ENCODE measurements at places on chromosomes 1 and 21.

- DNase-seq, result no peak
These were observed 64.2 kb downstream of the SEC16B start for GRCh38 chr1:177905686-177906085.

GRCh38 chr1:232657426-232658005 lies 27.6 kb upstream of the SIPA1L2 start:
- DNase-seq, result no peak

DNA sequence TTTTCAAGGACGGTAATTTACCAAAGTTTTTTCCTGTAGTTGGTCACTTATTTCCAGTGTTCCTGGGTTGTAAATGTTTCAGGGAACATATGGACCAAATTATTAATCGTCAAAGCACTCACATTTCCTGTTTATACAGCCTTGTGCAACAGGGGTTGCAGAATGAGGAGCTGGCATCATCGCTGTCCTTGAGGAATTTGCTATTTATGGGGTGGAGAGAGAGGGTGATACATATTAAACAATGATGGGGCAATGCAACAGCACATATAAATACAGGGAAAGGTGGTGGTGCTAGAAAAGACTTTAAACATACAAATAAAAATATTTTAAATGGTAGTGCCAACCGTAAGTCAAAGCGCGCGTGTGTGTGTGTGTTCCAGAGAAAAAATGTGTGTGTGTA lies 369.8 kb downstream of the NPHP4 start:
- DNase-seq, result no peak

- no peak for DNase-seq
These were observed 29.6 kb downstream of the IVNS1ABP start for GRCh38 chr1:185287451-185287850.

GRCh38 chr1:185846672-185847444 lies 112.7 kb downstream of the HMCN1 start:
- no peak for DNase-seq

DNA sequence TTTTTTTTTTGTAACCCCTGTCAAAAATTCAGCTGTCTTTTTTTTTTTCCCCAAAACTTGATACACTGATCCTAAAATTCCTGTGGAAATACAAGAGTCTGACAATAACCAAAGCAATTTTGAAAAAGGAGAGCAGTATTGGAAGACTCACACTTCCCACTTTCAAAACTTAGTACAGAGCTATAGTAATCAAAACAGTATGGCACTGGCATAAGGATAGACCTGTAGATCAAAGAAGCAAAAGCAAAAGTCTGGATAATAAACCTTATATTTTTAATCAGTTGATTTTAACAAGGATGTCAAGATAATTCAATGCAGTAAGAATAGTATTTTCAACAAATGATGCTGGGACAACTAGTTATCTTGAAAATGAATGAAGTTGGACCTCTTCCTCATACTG lies 17.3 kb downstream of the FBXO28 start:
- DNase-seq, result no peak

- no peak for DNase-seq
These were observed 78.5 kb upstream of the KAZN start for GRCh38 chr1:14519976-14520375.

DNA sequence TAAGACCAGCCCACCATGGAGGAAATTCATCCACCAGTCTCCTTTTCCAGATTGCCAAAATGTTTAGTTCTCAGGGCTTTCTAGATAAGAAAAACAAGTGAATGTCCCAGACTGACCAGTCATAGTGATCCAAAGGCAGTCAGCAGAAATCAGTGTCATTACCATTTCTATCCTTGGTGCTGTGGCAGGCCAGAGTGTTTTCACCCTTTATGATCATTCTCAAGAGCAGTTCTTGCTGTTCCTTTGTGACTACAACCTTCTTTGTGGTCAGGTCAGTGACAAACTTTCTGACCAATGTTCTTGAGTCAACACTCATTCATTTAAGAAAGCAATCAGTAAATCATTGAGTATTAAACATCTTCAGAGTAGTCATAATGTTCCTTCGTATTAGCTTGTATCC lies 7.3 kb upstream of the DHCR24 start:
- no peak for DNase-seq

- DNase-seq, result no peak
These were observed 108.6 kb upstream of the ERRFI1 start for GRCh38 chr1:8134546-8135235.

- no peak for DNase-seq
These were observed 498 bp upstream of the CLCA2 start for GRCh38 chr1:86423473-86423872.

DNA sequence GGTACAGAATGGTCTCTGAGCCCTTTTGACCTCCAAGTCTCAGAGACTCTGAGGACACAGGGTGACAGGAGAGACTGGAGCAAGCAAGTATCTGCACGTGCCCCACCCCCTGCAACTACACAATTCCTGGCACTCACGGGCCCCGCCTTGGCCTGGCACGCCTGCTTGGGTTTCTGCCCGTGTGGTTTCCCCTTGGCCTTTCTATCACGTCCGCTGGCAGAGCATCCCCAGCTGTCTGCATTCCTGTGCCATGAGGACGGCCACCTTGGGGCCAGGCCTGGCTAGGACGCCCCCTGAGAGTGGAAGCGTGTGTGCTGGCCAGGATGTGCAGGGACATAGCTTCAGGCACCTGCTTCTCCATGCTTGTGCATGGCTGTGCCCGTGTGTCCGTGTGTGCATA lies 14.3 kb upstream of the EDN2 start:
- DNase-seq, result no peak

DNA sequence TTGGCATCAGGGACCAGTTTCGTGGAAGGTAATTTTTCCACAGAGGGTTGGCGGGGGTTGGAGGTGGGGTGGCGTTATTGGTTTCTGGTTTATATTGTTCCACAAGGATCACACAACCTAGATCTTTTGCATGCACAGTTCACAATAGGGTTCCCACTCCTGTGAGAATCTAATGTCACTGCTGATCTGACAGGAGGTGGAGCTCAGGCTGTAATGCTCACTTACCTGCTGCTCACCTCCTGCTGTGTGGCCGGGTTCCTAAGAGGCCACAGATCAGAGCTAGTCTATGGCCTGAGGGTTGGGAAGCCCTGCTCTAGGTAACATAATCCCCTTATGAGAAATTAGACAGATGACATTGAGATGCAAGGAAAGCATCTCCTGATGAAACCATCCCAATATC lies 12.6 kb downstream of the GBP5 start:
- DNase-seq, result no peak

GRCh38 chr1:34320053-34320669 lies 143.5 kb downstream of the C1orf94 start:
- DNase-seq, result no peak

- no peak for DNase-seq
These were observed 12.3 kb upstream of the IFI44L start for GRCh38 chr1:78607944-78608343.

DNA sequence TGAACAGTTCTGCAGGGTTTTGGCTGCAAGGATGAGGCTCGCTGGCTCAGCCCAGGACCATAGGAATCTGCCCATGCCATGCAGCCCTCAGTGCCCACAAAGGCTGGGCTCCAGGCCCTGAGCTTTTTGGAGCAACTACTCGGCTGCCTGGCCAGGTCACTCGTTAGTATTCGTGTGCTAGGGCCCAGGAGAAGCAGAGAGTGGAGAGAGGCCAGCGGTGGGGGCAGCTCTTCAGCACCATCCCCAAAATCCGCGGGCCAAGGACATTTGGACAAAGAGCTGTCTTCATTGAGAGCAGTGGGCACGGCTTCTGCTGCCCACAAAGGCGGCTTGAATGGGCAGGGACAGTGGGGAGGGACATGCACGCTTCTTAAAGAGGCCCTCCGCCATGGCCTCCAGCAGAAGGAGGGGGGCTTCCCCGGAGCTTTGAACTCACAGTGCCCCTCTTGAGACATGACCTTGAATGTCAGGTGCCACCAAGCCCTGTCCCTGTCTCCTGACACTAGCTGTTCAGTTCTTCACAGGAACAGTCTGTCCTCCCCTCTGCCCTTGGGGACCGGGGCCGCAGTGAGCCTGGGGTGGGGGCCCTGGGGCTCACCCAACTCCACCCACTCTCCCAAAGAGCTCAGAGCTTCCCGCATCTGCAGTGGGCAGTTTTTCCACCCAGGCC lies 106.1 kb upstream of the ARHGEF16 start:
- no peak for DNase-seq

DNA sequence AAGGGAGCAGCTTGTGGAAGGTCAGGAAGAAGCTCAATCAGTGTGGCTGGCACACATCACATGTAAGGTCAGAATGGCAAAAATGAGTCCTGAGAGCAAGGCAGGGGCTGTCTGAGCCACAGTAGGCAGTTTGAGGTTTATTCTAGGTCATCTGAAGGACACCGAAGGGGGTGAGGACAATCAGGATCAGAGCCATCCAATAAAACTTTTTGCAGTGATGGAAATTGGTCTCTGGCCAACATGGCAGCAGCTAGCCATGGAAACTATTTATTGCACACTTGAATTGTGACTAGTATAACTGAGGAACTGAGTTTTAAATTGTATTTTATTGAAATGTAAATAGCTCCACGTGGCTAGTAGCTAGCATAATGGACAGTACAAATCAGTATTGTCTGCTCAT lies 97.0 kb upstream of the CACNA1E start:
- no peak for DNase-seq

DNA sequence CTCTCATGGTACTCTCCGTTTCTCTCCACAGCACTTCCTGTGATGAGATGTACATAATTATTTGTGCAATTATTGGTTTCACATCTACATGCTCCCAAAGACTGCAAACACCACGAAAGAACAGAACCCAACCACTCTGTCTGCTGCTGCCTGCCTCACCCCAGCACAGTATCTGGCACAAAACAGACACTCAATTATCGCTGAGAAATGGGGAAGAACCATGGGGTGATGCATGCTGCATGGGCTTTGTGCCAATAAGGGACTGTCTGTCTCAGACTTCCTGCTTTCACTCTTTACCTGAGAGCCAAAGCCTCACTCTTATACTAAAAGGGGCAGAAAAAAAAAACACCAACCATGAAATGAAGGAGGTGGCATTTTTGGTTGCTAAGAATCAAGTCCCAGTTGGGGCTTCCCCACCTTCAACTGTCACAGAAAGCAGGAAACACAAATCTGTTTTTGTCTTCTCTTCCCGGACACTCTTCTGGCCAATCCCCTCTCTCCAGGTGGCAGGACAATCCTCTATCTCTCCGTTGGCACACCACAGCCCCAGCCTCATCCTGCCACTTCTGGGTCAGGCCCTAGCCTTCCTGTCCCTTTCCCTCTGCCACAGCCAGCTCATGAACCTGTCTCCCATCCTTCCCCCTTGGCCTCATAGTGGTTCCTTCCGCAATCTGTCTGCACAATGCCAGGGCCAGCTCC lies 82.0 kb downstream of the TGFBR3 start:
- no peak for DNase-seq

DNA sequence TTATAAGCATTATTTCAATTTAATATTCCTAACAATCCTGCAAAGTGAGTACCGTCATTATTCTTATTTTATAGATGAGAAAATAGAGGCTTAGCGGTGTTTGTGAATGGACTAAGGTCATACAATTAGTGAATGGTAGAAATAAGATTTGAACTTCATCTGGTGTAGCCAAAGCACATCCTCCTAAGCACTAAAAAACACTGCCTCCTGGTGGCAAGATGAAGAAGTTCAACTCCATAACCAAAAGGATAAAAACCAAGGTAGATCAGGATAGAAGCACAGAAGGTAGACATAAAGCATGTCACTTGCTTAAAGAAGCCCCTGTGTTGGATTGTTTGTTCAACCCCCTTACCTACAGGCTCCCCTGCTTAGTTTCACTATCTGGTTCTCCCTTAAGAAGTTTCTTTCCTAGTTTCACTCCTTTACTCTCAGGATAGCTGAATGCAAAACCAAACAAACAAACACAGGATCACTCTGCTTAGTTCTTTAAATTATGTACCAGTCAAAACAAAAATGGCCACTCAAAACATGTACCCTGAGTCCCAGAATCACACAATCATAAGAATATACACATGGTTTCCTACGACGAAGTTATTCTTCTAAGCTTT lies 12.7 kb upstream of the AIM2 start:
- DNase-seq, result no peak

- peak; percentile 42 for DNase-seq
These were observed 64.4 kb upstream of the TLR5 start for GRCh38 chr1:223207293-223208066.

- DNase-seq, result no peak
These were observed 165.7 kb upstream of the SGIP1 start for GRCh38 chr1:66368261-66368660.

DNA sequence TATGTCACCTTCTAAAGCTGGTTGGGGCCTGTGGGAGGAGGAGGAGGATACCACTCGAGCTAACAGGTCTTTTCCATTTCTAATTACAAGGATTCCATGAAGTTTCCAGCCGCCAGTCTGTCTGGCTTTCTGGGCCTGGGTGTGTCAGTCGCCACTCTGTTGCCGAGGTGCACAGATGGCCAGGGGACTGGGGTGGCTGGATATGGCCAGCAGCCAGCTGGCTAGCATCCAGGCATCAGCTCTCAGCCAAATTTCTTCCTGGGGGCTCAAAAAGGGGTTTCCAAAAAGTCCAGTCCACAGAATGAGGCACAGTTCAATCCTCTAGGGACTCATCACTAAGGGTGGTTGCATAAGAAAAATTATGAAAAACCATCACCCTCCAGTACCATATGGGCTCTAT lies 32.4 kb downstream of the ITPKB start:
- DNase-seq, result no peak

GRCh38 chr1:46489638-46490405 lies at the start of gene DMBX1:
TSS of gene DMBX1 (plus strand) at chr1:46489836. CDS start at chr1:46507011, 17,175 bp downstream.
- DNase-seq, result no peak

- no peak for DNase-seq
These were observed 529 bp downstream of the EGLN1 start for GRCh38 chr1:231421546-231421970.

DNA sequence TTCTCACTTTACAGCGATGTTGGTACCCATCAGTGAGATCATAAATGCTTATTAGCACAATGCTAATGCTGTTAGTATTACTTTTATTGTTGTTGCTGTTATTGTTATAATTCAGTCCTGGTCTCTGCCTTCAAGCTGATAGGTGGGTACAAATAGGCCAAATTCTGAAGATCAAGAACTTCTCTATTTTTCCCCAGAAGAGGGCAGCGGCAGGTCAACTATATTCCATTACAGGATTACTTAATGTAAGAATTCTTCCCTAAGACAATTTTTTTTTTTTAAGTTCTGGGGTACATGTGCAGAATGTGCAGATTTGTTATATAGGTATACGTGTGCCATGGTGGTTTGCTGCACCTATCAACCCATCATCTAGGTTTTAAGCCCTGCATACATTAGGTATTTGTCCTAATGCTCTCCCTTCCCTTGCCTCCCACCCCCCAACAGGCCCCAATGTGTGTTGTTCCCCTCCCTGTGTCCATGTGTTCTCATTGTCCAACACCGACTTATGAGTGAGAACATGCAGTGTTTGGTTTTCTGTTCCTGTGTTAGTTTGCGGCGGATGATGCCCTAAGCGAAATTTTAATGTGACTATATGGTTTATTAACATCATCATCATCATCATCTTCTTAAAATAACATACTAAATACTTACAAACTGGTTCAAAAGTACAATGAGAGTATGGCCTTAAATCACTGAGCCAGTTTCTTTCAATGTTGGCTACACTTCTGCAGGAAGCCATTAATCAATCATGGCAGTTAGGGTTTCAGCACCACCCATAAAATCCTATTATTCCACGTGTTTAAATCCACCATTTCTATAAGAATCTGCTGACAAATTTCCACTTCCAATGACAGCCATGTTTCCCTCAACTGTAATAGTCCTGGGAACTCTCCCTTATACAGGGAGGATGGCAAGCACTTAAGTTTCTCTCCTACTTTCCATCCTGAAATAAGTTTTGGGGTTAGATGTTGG lies 19.2 kb downstream of the SLC19A2 start:
- no peak for DNase-seq

All from fibroblast of skin of left quadriceps (primary cell).